Stimulated activated CD4-positive, alpha-beta T cell treated with anti-CD3 and anti-CD28 coated beads, Interleukin-1b, Interleukin-23, amount 100 ng/mL, for 1 hour (primary cell): ENCODE measurements at places on chromosomes 5 and 9.

GRCh38 chr5:180153991-180154390, 55.0 kb downstream of the RASGEF1C start:
- DNase-seq: no peak

DNA sequence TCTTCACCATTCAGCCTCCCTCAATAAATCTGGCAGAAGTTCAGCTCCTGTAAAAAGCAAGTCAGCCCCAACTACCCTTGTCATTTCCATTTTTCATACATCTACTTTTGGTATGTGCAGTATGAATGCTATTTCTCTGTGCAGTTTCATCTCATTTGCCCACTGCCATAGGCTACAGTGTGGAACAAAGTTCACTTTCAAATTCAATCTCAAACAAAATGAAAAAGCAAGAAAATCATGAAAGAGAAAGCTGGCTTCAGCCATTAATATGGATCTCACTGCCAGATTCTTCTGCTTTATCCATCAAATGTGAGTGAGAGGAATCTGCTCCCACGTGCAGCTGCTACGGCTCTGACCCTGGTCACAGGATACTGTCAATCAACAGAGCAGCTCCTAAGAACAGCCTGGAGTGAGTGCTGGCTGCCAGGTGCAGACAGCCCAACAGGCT, 494.2 kb downstream of the ZNF608 start:
- no peak for DNase-seq

DNA sequence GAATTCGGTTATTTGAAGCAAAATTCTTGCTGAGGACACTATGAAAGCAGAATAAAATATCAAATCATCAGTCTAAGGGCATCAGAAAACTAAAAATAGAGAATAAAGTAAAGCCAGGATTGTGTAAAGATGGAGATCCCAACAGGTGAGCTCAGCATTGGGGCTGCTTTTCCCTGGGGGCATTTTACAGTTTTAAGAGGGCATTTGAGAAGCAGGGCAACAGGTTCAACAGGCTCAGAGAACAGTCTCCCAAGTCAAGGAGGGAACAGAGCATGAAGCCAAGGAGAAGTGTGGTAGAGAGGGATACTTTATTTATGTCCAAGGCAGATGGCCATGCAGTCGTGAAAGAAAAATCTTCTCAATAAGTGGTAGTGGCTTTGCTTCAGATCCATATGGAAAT, 145.4 kb downstream of the SYK start:
- DNase-seq: no peak

DNA sequence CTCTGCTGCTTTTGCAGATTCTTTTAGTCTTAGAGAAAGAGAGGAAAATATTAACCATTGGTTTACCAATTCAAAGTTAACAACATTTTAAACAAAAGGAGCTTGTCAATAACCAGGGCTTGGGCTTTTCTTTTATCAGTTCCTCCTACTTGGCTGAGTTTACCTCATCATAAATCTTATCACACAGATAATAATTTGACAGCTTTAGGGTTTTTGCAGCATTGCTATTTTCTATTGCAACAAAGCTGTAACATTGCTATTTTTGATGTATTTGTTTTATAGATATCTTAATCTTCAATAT, 9.8 kb upstream of the ABL1 start:
- DNase-seq: no peak

- no peak for DNase-seq
These were observed 222.4 kb downstream of the TSSK1B start for GRCh38 chr5:113212244-113212920.

GRCh38 chr5:140671472-140672125, 1.8 kb downstream of the DND1 start:
- DNase-seq: no peak

GRCh38 chr5:113163328-113163727, 186.7 kb downstream of the DCP2 start:
- no peak for DNase-seq

- no peak for DNase-seq
These were observed 351.5 kb upstream of the KLF9 start for GRCh38 chr9:70765946-70766345.

GRCh38 chr9:89591274-89592212, 13.3 kb upstream of the GADD45G start:
- DNase-seq: no peak

DNA sequence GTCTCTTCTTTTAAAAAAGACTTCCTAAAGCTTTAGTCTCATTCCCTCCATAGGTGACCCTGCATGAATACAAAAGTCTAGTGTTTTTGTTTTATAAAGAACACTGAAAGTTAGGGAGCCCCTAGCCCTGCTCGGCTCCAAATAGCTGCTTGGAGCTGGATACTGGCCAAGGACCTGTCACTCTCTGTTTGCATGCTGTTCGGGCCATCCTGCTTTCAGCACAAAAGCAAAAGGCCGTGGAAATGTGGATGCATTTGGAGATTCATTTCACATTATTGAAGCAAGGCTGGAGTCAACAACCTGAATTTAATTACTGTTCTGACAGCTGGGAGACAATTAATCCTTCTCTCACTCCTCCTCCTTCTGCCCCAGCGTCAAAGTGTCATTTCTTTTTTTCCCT, 151.7 kb upstream of the NMUR2 start:
- DNase-seq: no peak

DNA sequence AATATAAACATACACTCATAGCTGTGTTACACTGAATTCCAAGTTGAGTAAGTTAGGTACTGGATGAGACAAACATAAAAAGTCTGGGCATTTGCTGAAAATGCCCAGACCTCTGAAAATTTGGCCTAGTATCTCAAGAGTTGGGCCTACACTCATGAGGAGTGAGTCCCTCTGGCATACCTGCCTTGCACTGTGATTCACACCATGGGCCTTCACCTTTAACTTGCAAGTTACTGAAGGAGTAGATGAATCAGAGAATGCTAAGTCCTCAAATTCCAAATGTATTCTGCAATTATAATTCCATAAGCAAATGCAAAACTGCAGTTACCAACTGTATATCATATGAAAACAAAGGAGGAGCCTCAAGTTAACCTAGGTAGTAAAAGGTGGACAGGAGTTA, 32.3 kb upstream of the C9orf40 start:
- DNase-seq: no peak

DNA sequence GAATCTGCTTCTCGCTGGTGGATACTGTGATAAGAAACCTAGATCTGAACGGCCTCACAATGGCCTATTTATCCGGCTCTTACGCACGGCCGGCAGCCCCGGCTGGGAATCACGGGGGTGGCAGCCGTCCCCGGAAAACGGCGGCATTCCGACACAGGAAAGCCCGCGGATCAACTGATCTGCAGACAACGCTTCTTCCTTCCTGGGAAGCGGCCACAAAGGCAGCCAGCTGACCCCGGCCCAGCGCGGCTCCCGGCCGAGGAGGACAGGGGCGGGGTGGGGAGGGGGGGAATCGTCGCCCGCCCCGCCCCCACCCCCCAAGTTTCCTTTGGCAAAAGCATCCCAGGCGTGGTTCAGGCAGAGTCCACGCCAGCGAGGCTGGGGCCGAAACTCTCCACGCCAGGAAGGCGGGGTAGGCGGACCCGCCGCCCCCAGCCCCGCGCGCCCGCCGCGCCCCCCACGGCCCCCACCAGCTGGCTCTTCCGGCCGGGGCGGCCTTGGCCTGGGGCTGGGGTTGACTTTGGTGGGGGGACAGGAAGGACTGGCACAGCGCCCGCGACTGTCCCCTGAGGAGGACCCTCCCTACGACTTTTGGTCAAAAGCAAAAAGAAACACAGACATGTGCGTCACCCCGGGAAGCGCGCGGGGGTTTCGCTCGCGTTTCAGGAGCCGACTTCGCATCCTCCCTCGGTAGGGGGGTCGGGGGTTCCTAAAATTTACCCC, 247.7 kb upstream of the ANKRD55 start:
- no peak for DNase-seq

DNA sequence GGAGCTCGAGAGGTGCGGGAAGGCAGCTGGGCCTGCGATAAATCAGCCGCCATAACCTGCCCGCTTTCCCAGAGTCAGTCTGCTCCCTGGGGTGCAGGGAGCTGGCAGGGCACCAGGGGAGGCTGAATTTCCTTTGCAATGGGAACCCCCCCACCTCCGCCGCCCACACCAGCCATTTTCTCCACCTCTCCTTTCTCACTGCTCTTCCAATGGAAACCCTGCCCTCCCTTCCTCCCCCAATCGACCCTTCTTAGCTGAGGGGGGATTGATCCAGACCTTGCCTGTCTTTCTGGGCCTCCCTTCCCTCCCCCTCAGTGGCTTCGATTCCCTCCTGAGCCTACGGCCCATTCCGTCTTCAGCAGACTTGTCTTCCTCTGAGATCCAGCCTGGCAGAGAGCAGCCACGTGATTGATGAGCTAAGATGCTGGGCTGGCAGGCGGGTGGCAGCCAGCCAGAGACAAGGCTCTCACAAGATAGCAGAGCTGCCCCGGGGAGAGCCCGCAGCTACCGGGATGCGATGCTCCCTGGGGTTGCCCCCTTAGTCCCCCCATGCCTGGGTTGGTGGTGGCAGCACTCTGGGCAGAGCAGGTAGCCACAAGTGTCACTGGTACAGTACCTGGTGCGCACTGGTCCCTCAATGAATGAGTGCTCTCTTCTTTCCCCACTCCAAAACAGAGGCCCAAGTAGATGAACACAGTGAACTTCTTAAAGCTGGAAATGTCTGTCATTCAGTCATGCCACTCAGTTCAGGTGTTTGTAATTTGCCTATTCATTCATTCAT, 53.7 kb upstream of the FABP6 start:
- no peak for DNase-seq

DNA sequence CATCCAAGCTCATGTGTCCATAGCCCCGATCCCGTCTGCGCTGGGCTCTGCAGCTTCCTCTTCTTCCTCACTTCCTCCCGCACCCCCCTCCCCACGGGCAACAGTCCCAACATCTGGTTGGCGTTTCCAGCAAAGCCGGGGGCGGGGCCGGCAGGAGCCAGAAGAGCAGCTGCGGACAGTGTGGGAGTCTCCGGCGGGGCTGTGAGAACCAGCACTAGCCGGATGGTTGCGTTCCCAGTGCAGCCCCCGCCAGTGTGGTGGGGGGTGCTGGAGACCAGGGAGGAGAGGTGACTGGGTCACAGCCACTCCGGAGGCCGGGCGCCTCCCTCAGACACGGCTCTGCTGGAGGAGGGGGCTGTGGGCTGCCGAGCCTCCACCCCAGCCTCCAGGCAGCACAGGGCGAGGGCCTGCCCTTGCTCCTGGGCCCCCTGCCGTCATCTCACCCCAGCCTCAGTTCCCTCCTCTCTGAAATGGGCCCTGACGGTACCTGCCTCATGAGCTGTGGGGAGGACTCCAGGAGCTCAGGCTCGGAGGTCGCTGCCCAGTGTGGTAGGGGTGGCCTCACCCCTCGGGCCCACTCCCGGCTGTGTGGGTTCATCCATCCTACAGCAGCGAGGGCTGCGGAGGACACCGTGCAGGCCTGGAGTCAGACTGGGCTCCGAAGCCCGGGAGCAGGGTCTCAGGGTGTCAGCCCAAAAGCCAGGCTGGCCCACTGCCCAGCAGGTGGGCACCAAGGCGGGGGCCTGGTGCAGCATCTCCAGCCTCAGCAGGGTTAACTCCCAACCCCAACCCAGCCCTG, 41.5 kb upstream of the NOTCH1 start:
- no peak for DNase-seq

DNA sequence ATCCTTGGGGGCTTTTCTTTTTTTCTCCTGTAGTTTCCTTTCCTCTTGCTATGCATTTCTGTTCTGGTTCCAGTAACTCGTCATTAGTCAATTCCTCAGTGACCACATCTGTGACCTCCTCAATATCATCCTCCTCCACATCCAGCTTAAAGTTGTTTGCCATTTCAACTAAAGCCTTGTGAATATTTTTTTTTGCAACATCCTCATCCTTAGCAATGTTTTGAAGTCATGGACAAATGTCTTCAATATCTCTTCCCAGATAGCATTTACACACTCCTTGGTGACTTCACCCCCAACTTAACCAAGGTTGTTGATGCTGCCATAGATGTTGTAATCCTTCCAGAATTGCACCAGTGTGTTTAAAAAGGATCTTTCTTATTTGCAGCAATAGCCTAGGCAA, 14.7 kb upstream of the ADRB2 start:
- DNase-seq: no peak

- no peak for DNase-seq
These were observed 15.4 kb downstream of the GNPDA1 start for GRCh38 chr5:141997358-141997960.
